ENCODE measurements at places on chromosomes 11 and 22.

- DNase-seq, result no peak
These were observed 38.7 kb upstream of the SWAP70 start for GRCh38 chr11:9625162-9625561.

- DNase-seq, result no peak
These were observed 14.5 kb downstream of the ATG16L2 start for GRCh38 chr11:72828692-72829101.

GRCh38 chr11:29485641-29486040 lies 531.2 kb downstream of the KCNA4 start:
- no peak for DNase-seq

GRCh38 chr11:79547256-79547655 lies 106.4 kb upstream of the TENM4 start:
- DNase-seq, result no peak

GRCh38 chr11:73281796-73282660 lies 9.9 kb downstream of the P2RY6 start:
- DNase-seq, result no peak

- no peak for DNase-seq
These were observed 21.0 kb upstream of the UBASH3B start for GRCh38 chr11:122634501-122634900.

DNA sequence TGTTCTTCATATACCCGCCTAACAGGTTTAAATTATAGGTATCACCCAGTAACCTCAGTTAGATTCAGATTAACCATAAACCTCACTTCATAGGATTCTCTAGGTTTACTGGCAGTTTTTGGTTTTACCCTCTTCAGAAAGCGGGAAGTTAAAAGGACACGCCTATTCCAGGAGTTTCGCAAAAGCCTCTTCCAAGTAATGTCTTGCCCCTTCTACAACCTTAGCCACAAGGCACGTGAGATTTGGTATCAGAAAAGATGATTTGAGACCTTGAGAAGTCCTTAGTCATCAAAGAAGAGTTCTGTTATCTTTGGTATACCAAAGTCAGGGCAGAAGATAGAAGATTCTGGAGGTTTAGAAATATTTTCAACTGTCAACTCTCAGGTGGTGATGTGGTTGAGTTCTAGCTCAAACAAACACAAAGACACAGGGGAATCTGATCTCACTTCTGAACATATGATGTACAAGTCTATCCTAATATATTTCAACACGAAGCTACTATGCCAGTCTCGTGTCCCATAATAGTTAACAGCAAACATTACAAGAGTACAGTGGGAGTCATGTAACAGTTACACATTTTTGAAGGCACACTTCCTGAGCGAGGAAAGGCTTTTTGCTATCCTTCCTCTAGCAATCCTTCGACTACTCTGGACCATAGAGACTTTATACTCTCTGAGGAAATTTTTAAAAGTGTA lies 103.5 kb downstream of the USP35 start:
- DNase-seq, result no peak

- no peak for DNase-seq
These were observed 329.9 kb upstream of the LRRC4C start for GRCh38 chr11:41789376-41789775.

DNA sequence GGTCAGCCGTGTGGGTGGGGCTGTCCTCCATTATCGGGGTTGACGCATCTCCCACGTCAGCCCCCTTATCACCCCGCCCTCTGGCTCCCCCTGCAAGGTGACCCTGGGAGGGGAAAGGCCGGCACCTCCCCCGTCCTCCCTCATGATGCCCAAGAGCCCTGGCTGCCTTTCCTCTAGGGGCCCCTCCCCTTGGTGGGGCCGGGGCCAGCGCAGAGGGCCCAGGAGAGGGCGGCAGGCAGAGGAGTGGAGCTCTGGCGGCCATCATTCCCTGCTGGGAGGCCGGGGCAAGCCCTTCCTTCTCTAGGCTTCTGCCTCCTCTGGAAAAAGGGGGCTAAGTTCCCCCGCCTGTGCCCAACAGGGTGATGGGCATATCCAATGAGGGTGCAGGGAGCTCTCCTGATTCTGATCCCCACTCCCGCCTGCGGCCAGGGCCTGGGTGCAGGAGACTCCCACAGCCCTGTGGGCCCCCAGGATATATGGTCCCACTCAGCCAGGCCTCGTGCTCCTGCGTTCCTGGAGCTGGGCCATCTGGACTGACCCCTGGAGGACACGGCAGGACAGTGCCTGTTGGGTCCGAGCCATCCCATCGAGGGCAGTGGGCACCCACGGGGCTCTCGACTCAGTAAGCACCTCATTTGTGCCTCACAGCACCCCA lies 12.3 kb downstream of the MYRF start:
- DNase-seq, result no peak

- no peak for DNase-seq
These were observed 1264.3 kb downstream of the BRD1 start for GRCh38 chr22:48563118-48563965.

DNA sequence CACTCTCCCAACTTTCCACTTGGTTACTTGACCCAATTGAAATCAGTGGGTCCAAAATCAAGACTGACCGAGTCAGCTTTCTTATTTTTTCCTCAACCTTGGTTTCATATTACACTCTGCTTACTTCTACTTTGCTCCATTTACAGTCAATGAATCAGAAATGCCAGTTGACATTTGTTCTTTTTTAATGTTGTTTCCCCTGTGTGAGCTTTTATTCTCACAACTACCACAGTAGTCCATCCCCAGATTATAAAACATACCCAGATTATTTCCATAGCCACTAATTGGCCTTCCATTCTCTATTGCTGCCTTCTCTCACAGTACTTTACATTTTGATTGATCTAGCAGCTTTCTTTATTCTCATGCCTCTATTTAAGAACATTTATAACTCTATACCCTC lies 50.0 kb downstream of the DNAJC24 start:
- DNase-seq, result no peak

- DNase-seq, result no peak
These were observed 322.8 kb upstream of the SYN3 start for GRCh38 chr22:33380789-33381530.

- no peak for DNase-seq
These were observed 41.9 kb downstream of the MSANTD4 start for GRCh38 chr11:105979997-105980703.

DNA sequence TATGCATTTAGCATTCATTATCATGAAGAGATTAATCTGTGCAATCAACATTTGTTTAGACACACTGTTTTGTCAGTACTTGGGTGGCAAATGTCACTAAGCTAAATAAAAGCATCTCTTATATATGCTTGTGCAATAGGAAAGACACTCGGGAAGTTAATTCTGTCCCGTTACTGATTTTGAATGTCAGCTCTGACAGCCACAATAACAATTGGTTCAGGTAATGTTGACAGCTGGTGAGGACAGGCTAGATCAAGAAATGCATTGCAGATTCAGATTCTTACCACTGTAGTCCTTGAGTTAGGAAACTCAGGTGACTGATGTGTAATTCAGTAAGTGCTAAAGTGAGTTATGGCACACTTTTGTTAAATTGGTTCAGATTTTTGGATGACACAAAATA lies 523.8 kb upstream of the FAT3 start:
- DNase-seq, result no peak

DNA sequence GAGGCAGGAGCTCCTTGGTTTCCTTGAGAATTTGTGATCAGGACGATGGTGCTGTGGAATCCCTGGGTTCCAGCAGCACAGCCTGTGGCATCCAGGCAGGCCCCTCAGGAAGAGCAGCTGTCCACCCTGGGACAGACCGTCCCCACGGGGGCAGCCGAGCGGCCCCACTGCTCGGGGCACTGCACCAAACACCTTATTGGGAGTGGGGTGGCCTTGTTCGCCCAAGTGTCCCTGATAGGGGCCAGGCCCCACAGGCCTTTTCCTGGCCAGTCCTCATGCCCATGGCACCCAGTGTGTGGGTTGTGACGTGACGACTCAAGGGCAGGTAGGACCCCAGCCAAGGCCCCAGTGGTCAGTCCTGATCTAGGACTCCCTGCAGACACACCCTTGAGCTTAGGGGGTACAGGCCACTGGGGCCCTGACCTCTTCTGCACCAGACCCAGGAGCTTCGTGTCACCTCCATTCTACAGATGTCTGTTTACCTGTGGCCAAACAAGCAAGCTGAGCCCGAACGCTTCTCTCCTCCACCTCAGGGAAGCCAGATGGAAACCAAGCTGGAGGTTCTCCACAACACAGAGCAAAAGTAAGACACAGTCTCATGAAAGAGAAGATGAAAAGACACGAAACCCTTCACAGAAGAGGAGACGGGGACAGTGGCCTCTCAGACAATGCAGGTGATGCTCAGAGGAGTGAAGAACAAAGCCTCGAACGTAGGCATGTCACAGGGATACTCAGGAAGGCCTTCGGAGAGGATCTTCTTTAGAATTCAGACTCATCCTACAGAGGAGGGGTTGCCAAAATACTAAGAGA lies 1.6 kb upstream of the BRD1 start:
- no peak for DNase-seq

DNA sequence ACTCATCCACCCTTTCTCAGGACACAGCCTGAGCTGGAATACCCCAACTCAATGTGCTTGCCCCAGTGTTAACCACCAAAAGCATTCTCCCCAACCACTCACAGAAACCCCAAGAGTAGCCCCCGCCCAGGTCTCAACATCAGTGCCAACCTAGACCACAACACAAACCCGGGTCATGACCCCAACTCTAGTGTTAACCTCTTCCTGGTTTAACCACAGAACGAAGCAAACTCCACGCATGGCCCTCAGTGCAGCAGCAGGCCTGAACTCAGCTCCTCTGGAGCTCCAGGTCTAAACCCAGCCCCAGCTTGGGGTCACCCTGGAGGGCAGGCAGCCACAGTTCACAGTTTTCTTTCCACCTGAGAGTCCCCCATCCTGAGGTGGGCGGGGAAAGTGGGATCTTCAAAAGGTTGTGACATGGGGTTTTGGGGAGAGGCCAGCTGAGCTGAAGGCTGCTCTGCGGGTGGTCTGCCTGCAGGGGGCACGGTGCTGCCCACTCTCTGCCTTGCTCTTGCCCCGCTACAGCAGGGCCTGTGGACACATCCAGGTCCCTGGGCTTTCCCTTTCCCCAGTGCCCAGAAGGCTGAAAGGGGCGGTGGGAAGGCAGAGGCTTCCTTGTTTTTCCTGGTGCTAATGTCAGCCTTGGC lies 37.9 kb downstream of the NECTIN1 start:
- no peak for DNase-seq

DNA sequence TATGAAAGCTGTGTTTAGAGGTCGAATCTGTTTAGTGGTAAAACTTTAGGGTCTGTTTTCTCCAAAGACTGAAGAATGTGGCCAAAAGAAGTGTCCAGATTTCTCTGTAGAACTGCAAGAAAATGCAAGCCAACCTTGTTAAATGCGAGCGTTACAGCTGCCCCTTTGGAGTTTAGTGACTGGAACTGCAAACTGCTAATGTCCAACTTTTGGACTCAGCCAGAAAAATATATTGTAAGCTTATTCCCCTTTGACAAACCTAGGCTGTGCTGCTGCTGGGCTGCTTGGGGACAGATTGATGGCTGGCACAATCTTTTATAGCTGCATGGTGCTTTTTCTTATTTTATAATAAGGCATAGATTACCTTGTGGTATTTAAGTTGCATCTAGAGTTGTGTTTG lies 3.9 kb downstream of the TEAD1 start:
- DNase-seq, result no peak

DNA sequence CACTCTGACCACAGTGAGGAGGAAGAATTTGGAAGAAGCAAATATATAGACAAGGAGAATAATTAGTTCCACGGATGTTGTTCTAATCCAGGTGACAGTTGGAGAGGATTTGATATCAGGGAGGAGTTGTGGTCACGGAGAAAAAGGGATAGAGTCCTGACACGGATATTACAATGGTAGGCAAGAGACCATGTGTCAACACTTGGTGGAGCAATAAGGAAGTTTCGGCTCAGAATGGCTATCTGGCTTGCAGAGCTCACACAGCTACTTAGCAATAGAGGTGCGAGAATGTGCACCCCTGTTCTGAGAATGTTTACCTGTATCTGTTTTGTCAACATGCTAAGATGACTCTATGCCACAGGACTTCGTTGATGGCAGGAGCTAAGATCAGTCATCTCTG lies 10.4 kb upstream of the OR9Q2 start:
- no peak for DNase-seq

DNA sequence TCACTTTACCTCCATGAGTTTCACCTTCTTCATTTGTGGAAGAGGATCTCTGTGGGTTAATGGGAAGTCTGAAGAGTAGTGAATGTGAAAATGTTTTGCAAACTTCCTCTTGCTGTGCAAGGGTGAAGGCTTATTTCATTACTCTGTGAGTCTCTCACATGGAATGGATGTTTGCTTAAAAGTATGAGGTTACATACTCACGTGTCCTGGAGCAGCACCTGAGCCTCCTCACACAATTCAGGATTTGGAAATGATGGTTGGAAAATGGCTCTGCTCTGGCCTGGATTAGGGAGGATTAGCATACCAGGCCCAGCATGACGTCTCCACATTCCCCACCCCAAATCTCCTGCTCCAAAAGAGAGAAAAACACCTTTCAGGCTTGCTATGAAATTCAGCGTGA lies 4.8 kb downstream of the GRAMD1B start:
- DNase-seq, result no peak

GRCh38 chr11:1199241-1199750 lies 23.6 kb upstream of the MUC5B start:
- no peak for DNase-seq

- DNase-seq, result no peak
These were observed 22.0 kb downstream of the ABTB2 start for GRCh38 chr11:34335801-34336200.

DNA sequence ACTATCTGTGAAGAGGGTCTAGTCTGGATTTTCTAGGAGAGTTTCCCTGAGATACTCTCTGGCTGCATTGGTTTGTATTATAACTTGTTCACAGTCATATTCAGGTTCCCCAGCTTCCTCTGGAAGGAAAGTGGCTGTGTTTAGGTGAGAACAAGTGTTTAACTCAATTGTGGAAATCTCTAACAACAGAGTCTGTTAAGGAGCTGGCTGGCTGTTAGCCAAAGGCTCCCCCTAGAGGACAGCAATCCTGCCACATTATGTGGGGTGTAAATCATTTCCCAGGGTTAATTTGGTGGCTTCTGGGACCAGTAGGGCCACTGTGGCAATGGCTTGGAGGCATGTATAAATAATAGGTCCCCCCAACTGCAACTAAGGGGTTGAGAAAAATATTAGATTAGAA lies 18.4 kb downstream of the MS4A6E start:
- DNase-seq, result no peak

DNA sequence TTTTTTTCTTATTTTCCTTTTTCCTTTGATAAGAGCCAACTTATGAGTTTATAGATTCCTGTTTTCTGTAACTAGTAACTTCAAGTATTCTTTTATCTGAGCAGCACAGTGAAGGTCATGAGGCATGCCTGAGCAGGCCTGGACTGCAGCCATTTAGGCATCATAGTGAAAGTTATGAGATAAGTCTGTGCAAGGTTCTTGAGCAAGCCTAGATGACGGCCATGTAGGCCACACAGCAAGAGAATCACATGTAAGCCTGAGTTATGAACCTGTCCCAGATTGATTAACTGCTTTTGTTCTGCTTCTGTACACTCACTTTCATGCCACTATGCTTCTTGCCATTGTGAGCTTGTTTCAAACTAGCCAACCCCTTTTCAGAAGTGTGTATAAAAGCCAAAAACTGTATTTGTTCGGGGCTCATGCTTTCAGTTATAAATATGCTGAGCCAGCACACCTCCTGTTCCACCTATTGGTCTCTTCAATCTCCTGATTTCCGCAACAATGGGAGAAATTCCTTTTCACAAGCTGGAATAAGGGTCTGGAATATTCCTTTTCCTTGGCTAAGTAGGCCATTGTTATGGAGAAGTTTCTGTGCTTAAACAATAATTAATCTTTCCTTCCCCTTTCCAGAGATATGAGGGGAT lies 745.7 kb downstream of the FAM181B start:
- no peak for DNase-seq

All from HuH-7 (cell line).